ENCODE measurements at places on chromosomes 12 and 14. TPM values are rescaled to one million over a fixed set of nuclear protein-coding genes. Genes with fewer than 3 reads are reported as not detected.

DNA sequence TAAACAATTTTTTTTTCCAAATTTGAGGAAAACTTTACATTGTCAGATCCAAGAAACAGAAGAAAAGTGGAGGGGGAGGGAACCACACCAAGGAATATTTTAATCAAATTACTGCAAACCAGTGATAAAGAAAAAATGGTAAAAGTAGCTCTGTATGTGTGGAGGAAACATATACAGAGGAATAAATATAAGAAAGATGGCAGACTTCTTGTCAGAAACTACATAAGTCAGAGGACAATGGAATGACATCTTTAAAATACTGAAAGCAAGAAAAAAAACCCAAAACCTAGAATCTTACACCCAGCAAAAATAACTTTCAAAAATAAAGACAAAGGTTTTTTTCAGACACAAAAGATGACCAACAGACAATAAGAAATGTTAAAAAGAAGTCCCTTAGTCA, 10.2 kb upstream of the LLPH start:
- DNase-seq: no peak

DNA sequence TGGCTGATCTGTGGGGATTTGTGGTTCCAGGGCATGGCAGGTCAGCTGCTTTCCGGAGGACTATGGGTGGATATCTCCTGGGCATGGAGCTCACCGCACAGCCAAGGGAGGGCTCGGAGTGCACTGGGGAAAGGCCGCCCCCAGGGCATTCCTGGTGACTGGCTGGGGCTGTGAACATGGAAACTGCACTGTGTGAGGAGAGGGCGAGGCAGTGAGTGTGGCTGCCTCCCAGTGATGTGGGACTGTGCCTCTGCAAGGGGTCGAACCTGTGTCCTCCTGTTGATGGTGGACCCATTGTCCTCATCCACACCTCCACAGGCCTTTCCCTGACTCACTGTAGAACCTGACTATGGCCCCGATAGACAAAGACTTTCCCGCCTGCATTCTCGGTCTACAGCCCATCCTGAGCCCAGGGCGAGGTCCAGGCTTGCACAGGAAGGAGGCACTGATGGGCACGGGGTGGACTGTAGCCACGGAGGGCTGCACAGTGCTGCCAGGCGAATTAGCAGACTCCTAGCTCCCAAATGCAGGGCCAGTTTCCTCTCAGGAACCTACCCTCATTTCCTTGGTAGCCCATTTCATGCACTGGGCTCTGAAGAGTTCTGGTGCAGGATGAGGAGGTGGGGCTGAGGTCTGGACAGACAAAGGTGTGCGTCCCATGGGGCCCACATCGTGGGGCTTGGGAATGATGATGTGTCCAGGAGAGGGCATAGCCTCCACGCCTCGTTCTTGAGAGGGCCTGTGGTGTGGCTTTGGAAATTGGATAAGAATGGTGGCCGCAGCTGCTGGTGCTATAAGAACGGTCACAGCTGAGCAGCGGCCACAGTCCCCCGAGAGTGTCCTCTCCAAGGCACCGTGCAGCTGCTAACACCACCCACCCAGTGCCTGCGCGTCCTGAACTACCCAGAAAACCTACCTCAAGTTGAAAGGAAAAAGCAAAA, 415.1 kb downstream of the TMEM121 start:
- DNase-seq: no peak

DNA sequence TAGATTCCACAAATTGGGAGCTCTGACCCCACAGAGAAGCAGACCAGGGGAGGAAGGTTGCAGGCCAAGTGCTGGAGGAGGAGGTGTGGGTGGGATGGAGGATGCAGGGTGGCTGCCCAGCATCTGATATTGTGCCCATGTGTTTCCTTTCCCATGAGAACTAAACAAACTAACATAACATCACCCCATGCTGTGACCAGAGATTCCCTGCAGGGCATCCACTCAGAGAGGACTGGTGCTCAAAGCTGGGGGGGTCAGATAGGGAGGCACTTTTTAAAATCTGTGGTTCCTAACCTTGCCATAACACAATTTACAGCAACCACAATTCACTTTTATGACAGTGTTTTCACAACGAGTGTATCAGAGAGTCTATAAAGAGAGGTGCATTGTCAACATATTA, 1277.6 kb downstream of the AACS start:
- DNase-seq: no peak

DNA sequence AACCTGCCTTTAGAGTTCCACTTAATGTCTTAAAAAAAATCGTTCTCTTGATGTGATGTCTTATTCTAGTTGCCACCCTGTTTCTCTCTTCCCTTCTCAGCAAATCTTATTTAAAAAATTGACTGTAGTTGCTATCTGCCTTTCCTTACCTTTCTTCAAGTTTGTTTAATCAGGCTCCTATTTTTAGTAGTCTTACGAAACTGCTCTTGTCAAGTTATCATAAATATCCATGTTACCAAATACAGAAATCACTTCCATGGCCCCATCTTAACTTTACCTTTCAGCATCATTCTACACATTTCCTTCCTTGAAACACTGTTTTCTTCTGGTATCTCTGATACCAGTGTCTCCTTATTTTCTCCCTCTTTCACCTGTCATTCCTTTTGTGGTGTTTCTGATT, 227.3 kb downstream of the ERC1 start:
- DNase-seq: no peak

TAS2R50 gene
- 0.96 TPM for total RNA-seq
